ENCODE measurements at places on chromosomes 12 and 14.

DNA sequence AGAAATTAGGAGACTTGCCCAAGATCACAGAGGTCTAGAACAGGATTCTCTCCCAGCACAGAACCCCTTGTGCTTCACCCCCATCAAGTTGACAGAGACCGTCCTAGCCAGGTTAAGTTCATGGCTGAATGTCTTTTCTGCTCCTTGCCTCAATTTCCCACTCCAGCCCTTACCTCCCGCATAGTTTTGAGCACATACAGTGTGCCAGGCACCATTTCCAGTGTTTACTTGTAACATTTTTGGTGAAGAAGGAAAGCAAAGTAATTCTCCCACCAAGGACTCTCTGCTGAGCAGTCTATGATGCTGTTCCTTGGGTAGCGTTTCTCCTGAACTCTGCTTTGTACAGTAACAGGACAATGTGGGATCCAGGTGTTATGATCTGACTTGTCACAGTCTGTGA, 1.2 kb downstream of the ABHD4 start:
- no peak for DNase-seq

DNA sequence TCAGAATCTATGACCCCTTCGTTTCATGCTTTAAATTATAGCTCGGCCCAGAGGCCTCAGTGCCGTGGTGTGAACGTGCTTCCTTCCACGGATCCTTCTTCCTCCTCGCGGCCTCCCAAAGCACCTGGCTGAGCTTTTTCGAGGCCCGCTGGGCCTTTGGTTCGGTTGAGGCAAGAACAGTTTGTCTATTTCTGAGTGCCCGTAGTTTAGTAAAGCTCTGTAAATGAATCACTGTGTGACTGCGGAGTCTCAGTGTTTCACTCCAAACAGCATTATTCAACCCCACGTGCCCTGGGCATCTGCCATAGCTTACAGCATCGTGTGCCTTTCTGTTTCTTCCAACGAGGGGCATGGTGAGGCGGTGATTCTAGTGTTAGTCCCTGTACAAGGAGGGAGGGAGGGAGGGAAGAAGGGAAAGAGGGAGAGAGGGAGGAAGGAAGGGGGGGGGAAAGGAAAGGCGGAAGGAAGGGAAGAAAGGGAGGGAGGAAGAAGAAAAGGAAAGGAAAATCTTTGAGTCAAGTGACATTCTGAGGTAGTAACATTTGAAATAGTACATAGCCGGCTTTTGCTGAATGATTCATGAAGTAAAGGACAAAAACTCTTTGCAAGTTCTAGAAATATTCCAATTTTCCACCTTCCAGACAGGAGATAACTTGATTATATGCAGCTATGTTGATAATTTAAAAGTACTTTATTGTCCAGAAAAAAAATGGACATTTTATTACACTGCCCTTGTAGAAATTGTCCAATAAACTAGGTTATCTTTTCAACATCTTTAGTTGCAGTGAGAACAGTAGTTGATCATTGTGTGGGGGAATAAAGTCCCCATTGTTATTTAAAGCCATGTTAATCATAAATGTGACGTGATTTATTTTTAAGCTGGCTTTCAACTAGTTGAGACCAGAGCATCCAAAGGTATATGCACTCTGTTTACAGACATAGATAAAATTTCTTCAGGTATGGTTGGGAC, 1.2 kb upstream of the TRIM9 start:
- no peak for DNase-seq

- no peak for DNase-seq
These were observed 26.2 kb downstream of the EVL start for GRCh38 chr14:100091386-100091785.

- no peak for DNase-seq
These were observed 457.7 kb upstream of the PDE3A start for GRCh38 chr12:19910681-19911080.

- DNase-seq: no peak
These were observed 18.9 kb downstream of the PYROXD1 start for GRCh38 chr12:21456291-21456780.

GRCh38 chr12:28780096-28780495, 369.0 kb upstream of the FAR2 start:
- no peak for DNase-seq

- no peak for DNase-seq
These were observed 24.1 kb downstream of the TTC8 start for GRCh38 chr14:88848571-88848970.

DNA sequence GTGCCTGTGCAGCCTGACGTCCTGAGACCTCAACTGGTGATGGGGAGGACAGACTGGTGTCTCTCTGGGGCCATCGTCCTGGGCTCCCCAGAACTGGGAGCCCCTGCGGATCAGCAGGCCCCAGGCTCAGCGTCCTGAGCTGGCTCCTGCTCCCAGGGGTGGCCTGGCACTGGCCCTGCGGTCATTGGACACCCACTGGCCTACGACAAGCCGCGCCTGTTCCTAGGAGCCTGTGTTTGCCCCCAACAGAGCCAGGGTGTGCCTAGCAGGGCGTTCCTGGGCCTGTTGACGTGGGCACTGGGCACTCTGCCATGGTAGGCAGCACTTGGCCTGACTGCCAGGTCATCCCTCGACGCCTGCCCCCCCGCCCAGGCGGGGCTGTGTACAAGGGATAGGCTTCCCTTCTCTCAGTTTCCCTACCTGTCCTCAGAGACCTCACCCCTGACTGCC, 8.4 kb downstream of the ADSS1 start:
- no peak for DNase-seq

- no peak for DNase-seq
These were observed 13.7 kb downstream of the YY1 start for GRCh38 chr14:100252684-100253083.

DNA sequence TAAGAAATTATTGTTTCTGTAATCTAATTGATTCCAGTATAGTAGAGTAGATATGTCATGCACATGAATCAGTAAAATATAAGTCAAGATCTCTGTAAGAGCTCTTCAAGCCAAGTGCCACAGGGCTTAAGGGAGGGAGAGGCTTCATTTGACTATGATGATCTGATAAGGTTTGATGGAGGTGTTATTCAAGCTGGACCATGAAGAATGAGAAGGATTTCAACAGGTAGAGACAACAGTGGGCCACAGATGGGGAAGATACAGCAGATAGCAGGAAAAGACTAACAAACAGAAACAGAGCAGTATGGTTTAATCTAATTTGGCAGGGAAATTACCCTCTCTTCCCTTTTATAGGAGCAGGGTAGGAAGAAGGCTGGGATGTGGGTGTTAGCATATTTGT, 40.6 kb upstream of the FKBP4 start:
- DNase-seq: no peak

DNA sequence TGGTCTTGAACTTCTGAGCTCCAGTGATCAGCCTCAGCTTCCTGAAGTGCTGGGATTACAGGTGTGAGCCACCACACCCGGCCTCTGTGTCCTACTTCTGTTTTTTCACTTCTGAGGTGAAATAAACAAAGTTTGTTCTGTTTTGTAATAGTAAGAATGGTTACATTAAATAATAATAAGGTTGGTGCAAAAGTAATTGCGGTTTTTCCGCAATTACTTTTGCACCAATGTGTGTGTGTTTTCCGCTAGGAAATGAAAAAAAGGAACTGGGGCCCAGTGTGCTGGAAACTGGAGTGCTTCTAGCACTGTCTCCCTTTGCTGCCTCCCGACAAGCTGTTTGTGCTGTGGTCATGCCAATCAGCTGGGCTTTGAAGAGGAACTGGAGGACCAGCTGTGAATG, 140.9 kb downstream of the NTS start:
- no peak for DNase-seq

DNA sequence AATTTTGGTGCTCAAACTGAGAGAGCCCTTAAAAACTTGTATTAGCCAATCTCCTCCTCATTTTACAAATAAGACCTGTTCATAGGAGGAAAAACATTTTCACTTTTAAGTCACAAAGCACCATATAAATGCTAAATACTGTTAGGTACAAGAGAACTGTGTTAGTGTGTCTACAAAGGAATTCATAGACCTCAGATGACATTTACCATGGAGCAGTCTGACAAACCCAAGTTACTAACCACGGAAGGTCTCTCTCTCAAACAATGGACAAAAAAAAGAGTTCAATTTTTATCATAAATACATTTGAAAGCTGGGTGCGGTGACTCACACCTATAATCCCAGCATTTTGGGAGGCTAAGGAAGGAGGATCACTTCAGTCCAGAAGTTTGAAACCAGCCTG, 10.0 kb downstream of the SBNO1 start:
- no peak for DNase-seq

DNA sequence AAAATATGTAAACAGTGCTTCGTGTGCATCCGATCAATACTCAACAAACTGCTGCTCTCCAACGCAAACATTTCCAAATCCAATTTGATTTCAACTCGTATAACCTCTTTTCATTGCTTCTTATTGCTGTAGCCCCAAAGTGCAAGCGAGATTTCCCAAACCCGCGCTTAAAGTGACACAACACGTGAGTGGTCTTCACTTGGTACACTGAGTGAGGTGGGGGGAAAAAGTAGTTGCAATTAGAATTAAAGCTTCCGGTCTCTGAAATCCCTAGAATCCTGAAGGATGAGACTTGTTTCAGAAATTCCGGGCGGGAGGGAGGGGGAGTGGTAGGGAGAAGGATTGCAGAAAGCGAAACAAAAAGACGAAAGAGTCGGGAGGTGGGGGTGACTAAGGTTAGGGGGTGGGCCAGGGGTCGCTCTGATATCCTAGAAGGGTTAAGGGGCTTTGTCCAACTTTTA, 387.5 kb downstream of the BCAT1 start:
- DNase-seq: no peak

DNA sequence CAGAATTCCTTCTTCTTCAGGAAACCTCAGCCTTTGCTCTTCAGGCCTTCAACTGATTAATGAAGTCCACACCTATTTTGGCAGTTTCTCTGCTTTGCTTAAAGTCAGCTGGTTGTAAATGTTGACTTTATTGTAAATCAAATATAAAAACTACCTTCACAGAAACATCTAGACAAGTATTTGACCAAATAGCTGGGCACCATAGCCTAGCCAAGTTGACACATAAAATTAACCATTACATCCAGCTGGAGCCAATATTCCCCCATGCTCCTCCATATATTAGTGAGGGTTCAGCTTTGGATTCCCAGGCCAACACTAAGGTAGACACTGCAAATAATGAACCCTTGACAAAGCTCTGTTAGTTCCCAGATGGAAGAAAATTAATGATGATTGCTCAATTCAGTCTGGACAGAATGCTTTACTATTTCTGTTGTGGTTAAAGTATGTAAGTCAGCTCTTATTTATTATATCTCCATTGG, 125.5 kb downstream of the ZFP36L1 start:
- no peak for DNase-seq

GRCh38 chr12:78331181-78331580, 500.5 kb downstream of the NAV3 start:
- DNase-seq: no peak

- no peak for DNase-seq
These were observed 156.7 kb upstream of the RTL1 start for GRCh38 chr14:101060171-101060601.

DNA sequence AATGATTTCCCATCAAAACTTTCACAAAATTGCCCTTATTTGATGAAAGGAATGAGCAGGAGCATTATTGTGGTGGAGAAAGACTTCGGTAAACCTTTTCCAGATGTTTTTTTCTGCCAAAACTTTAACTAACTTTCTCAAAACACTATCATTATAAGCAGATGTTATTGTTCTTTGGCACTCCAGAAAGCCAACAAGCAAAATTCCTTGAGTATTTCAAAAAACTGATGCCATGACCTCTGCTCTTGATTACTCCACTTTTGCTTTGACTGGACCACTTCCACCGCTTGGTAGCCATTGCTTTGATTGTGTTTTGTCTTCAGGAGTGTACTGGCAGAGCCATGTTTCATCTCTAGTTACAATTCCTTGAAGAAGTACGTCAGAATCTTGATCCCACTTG, 29.7 kb upstream of the RAB21 start:
- no peak for DNase-seq

DNA sequence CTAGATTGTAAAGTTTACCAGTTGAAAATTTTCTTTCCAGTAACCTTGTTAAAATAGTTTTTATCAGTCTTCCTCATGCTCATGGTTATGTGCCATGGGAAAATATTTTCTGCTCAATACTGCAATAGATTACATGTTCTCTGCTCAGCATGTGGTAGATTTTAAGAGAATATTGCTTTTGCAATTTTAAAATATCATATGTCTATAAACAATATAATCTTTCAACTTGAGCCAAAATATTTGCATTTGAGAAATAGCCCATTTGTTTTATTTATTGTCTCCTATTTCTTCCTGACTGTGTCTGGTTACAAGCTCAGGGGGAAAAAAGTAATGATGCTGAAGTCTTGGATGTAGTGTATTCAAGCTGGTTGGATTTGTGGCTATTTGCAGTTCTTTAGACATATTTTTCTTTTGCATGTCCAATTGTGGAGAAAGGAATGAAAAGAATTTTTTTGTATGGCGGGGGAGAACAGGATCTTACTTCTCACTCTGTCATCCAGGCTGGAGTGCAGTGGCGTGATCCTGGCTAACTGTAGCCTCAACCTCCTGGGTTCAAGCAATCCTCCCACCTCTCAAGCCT, 342.6 kb upstream of the NAV3 start:
- DNase-seq: no peak

DNA sequence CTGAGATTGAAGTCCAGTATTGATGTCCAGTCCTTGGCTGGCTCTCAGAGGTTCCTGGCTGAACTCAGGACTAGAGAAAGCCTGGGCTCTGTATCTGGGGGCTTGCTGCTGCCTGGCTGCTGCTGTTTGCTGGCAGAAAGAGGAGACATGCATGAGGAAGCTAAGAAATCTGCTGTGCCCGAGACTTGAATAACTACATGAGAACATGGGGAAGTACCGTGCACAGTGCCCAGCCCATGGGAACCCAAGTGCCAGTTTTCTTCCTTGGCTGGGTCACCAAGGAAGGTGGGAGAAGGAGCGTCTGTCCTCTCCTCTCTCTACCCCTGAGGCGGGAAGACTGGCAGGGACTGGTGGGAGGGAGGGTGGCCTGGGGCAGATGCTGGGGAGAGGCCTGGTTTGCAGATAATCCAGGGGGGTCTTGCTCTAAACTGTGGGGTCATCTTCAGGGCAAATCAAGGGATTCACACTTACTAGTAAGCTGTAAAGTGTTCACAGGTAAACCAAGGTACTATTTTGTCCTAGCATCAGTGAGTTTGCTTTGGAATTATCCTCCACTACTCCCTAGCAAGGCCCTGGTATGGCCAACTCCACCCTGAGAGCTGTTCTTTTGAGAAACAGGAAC, 13.8 kb upstream of the ZFP36L1 start:
- no peak for DNase-seq

- no peak for DNase-seq
These were observed 470.1 kb downstream of the RGS6 start for GRCh38 chr14:72402377-72402772.

DNA sequence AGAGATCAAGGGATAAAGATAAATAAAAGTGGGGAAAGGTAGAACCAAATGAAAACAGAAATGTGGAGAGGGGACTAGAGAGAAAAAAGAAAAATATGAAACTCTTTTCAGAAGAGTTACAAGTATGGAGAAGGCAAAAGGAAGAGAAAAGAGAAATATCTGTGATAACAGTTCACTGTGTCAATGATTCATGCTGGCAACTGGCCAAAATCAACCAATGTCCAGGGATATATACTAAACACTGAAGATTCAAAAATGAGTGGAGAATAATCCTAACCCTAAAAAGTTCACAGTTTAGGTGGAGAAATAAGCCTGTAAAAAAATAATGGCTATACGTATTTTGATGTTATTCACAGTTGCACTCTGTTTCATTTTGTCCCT, 372.3 kb upstream of the KITLG start:
- no peak for DNase-seq
